ENCODE measurements at places on chromosomes 16 and 17.

DNA sequence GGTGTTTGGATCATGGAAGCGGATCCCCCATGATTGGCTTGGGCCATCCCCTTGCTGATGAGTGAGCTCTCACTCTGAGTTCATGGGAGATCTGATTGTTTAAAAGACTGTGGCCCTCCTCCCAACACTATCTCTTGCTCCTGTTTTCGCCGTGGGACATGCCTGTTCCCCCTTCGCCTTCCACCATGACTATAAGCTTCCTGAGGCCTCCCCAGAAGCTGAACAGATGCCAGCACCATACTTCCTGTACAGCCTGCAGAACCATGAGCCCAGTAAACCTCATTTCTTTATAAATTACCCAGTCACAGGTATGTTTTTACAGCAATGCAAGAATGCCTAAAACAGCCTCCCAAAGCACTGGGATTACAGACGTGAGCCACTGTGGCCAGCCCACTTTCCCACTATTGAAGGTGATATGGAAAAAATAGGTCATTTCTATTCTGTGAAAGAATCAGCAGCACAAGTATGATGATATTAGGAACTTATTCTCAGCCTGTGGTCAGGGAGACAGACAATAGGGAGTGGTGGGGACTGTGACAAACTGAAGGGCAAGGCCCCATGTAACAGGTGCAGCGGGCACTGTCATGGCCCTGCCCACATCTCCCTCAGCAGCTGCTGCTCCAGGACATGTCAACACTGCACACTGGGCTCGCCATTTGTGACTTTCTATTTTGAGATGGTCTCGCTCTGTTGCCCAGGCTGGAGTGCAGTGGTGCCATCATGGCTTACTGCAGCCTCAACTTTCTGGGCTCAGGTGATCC lies 33.7 kb upstream of the LITAF start:
- DNase-seq, result no peak

GRCh38 chr17:42681976-42682721 lies at the start of gene CNTNAP1:
Gene CNTNAP1 (plus strand): TSS chr17:42682531. CDS start chr17:42682830, 299 bp downstream.
- DNase-seq, result no peak

- no peak for DNase-seq
Measured at GRCh38 chr17:42674755-42675347, 1.9 kb downstream of the PLEKHH3 start.

DNA sequence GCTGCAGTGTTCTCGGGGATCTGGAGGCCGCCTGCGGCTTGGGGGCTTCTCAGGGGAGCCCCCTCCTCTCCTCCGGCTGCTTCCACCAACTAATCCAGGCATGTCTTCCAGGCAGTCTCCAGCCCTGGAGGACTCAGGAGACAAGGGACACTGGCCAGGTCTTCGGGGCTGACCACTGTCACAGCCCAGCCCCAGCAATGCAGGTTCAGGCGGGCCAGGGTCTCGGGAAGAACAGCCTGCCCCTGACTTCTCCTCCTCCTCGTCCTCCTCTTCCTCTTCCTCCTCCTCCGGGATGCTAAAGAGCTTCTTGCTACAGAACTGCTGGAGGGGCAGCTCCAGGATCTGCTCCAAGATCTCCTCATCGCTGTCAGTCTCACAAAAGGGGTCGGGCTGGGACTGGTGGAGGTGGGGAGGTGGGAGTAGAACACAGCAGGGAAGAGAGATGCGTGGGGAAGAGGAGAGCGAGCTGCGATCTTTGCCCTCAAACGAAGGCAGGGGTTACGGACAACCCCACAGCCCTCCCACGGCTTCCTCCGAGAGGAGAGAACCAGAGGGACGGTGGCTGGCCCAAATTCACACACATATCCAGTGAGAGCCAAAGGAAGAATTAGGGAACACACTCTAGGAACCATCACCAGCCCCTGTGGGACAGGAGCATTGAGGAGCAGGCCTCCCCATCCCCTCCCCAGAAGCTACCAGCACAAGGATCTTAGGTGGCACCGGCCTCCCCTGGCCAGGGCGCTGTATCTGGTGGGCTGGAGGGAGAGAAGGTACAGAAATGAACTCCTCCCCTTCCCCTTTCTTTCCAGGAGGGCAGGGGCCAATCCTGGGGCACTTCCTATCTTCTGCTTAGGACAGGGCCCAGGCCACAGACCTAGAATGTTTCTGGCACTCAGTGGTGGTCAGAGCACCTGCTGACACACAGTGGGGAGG lies 19.3 kb downstream of the TSPOAP1 start:
- DNase-seq, result no peak

DNA sequence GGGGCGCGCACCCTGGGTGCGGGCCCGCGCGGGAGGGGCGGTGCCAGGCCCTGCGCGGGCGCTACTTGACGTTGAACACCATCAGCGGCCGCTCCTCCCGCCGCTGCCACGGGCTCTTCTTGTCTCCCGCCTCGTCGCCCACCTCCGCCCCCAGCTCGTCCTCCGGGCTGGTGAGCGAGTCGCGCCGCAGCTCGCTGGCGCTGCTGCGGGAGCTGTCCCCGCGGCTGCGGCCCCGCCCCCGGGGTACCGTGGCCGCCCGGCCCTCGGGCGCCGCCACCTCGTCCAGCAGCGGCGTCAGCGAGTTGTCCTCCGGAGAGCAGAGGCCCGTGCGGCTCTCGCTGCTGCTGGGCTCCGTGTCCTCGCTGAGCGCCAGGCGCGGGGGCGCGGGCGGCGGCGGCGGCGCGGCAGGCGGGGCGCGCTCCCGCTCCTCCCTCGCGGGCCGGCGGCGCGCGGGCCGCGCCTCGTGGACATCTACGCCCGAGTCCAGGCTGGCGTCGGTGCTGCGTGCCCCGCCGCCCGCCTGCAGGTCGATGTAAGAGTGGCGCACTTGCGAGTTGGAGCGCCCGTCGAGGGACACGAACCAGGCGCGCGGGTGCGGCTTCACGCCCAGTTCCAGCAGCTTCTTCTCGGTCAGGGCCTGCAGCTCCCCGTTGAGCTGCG lies 8.7 kb downstream of the GRN start:
- DNase-seq, result no peak

DNA sequence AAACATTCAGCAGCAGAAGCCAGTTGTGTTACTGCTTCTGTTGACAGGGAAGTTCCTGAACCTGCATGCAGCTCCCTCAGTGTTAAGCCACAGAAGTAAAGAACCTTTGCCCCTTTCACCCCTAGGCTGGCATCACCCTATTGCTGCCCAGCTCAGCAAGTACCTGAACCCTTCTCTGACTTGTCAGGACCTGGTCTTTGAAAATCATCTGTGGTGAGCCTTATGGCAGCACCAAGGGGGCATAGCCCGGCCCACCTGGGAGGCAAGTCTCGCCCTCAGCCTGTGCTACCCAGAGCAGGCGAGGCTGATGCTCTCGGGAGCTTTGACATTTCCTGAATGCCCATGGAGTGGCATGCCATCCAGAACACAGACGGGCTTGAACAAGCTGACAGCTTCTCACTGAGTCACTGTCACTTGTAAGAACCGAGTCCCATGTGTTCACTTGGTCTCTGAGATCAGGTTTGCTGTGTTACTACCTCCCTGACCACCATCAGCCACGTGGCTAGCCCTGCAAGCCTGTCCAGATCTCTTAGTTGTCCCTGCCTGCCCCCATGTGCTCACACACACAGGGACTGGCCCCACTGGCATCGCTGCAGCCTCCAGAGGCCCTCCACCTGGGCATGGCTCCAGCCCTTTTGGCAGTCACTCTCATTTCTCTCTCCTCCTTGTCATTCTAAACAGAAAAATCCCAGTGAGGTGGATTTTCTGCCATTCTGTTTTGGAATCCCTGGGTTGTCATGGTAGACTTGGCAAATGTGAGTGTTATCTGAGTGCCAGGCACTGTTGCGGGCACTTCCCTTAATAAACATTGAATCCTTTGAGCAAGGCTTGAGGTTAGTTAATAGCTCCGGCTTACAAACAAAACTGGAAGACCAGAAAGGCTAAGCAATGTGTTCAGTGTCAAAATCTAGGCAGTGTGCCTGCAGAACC lies 2.9 kb upstream of the CARMIL2 start:
- peak; percentile 77 for DNase-seq

DNA sequence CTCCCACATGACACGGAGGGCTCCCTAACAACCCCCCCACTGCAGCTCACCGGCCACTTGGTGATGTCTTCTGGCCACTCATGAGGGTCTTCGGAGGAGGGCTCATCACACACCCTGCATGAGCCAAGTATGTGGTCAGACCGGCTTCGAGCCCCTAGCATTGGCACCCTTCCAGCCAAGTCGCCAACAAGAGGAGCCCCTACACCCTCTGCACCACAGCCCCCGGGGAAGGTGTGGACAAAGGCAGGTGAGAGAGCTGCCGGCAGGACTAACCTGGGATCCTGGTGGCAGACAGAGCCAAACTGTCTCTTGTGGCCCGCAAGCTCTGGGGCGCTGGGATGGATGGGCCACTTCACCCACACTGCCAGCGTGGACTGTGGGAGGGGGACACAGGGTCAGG lies 6.5 kb downstream of the SNRNP25 start:
- no peak for DNase-seq

- DNase-seq, result peak; percentile 23
Measured at GRCh38 chr17:13024526-13025257, 6.9 kb upstream of the ELAC2 start.

DNA sequence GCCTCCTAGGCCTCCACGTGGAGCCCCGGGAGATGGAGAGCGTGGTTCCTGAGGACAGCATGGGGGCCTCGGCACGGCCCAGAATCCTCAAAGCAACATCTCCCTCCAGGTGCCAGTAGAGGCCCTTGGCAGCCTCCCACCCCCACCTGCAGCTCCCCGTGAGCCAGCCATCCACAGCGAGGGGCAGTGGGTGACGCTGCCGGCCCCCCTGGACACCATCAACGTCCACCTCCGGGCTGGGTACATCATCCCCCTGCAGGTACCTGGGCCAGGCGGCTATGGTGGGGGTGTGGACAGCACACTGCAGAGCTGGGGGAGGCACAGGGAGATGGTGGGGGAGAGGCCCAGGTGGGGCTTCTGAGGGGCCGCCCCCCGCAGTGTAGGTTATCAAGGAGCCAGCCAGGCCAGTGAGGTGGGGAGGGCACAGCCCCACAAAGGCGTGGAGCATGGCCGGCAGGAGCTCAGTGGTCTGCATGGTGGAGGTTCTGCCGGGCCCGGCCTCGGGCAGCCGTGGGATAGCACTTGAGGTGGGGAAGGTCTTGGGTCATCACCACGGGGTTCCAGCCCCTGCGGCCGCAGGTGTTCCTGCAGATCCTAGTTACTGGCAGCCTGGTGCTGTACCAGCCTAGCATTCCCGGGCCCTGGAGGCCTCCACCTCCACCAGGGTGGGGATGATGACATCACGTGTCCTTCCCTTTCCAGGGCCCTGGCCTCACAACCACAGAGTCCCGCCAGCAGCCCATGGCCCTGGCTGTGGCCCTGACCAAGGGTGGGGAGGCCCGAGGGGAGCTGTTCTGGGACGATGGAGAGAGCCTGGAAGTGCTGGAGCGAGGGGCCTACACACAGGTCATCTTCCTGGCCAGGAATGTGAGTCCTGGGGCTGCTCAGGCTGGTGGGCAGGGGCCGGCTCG lies 16.4 kb downstream of the GAA start:
- no peak for DNase-seq
